ENCODE measurements at places on chromosomes 4 and X.

GRCh38 chrX:35622040-35622439 is 176.1 kb upstream of the MAGEB16 start:
- DNase-seq = no peak

- peak; percentile 27 for DNase-seq
Observed at GRCh38 chrX:44432641-44433040, 89.2 kb upstream of the EFHC2 start.

GRCh38 chrX:104330966-104331365 is 76.2 kb upstream of the ESX1 start:
- DNase-seq = no peak

GRCh38 chrX:39227371-39227770 is 426.1 kb downstream of the MID1IP1 start:
- no peak for DNase-seq

DNA sequence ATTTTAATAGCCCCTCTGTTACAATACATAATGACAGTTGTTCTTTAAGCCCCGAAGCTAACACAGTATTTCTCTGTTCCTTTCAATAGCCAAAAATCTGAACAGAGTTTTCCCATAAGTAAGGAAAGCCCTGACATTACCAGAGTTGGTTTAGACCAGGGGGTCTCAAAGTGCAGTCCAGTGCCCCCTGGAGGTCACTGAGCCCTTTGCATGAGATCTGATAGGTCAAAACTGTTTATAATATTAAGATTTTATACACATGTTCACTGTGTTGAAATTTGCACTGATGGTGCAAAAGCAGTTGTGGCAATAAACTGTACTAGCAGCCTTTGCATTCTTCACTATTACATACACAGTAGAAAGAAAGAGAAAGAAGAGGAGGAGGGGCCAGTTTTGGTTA is 177.1 kb downstream of the SPANXN3 start:
- DNase-seq = no peak
